ENCODE measurements at places on chromosomes 2 and 18.
A peak's percentile ranks its signal among the peaks of the same experiment; 100 is the strongest.

DNA sequence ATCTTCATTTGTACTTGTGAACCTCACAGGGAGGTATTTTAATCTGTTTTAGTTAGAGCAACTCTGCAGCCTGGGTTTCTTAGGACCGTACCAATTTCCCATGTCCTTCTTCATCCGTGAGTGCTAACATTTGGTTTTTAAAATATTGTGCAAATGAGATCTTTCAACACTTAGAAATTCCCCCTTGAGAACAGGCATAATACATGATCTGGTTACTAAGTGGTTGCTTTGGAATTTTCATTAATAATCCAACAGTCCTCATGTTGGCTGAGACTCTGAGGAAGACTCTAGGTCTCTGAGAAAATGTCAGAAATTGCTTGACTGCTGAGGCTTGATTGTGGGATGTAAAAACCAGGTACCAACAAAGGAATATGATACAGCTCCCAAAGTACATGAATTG is 125.6 kb upstream of the CDCA7 start:
- peak; percentile 34 for DNase-seq

DNA sequence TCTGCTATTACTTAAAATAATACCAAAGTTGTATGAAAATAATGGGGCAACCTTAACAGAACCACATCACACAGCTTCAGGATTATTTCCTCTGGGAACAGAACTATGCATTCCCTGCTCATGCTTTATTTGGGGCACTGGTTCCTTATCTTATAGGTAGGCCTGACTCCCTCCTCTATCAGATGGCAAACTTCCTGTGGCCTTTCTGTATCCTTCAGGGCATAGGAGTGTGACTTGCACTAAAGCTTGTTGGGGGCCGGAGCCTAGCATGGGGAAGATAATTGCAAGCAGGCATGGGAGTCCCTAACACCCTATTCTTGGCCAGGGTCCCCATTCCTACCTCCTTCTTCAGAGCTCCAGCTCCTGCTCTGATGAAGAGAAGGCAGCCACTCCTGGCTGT is 167.2 kb upstream of the SERTAD2 start:
- no peak for DNase-seq

DNA sequence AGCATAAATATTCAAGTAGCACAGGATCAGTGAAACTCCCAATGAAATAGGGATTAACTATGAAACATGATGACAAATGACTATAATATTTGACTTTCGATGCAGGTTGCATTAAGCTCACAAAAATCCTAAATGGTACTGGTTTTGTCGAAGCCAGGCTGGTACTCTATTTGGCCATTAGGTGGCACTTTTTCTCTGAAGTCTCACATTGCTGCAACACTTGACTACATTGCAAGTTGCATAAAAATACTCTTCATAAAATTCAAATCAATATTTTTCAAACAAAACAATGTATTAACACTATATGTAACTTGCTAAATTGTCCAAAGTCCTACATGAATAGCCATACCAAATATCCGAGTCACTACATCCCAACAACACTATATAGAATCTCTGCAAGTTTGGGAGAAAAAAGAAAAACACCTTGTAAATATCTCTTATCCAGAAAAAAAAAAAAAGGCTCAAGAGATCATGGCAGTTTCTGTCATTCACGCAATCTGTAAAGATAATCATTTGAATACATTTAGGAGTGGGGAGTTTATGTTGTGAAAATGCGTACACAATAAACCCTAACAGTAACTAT is 9.5 kb downstream of the RTTN start:
- peak; percentile 57 for DNase-seq

- no peak for DNase-seq
Observed at GRCh38 chr2:193943406-193943960, 1713.5 kb upstream of the SLC39A10 start.

- DNase-seq, result no peak
Observed at GRCh38 chr2:114350186-114350725, 92.2 kb upstream of the DPP10 start.

- DNase-seq, result no peak
Observed at GRCh38 chr18:74905247-74905646, 303.7 kb downstream of the PTGR3 start.

DNA sequence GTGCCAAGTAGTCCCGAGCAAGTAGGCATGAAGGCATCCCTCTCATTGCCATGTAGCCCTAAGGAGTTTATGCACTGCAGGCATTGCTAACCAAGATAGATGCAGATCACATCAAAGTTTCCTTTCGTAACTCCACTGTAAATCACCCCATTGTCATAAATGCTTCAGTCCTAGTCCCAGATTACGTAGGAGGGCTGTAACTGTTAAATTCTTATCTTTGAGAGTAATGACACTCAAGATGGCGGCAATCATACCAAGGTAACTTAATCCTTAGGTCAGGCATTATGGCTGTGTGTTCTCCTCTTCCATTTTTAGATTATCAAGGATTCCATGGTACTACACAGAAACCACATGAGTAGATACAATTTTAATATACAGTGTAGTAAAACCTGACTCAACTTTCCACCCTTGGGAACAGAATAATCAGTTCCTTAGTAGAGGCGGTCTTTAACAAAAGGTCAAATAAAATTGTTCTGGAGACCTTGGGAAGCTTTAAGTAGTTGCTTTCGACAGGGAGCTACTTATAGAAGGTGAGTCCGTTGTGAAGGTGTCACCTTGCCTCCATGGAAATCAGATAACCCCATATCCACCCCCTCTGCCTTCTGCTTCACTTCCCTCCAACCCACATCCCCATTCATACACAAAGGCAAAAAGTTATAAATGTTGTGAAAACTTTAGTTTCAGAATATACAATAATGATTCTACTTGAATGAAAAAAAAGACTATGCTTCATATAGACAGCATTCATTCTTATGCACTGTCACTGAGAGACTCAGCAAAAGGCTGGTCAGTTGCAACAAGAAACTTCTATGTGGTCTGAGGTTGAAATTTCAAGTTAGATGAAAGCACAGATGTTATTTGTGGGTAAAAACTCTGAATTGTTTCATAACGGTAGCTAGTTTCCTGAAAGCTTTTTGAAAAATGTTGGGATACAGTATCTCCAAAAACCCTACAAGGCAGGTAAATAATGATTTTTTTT is 64.8 kb upstream of the GALNT5 start:
- no peak for DNase-seq

- no peak for DNase-seq
Observed at GRCh38 chr2:127161176-127162136, 54.5 kb upstream of the BIN1 start.

DNA sequence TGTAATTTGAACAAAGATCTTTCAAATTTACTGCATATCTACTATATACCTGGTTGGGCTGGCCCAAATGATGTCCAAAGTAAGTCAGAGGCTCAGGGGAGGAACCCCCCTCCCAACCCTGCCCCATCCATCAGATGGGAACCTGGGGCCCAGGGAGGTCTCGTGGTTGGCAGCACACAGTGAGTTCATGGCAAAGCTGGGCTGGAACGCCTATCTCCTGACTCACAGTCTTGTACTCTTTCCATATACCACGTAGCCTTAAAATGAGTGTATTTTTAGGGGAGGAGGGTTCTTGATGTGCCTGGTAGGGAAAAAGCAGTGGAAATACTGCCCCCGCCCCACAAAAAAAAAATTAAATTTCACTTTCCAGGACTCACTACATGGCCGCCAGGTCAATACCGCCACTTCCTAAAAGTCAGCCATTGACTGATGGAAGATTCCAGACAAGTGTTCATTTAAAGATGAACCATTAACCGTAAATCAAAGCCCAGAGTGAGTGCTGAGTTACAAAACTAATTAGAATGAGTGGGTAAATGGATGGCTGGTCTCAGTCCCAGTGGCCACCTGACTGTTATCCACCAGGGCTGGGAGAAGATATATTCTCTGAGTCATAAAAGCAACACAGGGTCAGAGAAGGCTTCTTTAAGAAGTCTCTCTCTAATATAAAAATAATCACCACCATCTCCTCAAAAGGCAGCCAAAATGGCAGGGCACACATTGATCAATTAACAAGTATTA is 80.5 kb downstream of the ZBTB7C start:
- peak; percentile 74 for DNase-seq

DNA sequence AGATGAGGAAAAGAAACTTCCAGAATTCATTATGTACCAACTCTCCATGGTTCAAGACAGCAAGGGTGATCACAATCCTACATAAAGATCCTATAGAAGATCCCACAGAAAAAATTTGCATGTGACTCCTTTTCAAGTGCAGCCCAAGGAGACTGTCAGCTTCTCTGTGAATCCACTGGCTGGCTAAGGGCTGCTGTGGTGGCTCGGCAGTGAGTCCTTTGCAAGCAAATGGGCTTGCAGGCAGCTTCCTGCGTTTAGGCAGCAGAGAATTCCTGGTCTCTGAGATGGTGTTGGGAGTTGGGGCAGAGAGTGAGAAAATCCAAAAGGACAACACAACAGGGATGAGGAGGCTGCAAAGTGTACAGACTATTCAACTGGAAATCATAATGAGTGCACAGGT is 43.4 kb downstream of the NABP1 start:
- DNase-seq, result no peak

- DNase-seq, result no peak
Observed at GRCh38 chr2:64727843-64728463, 74.2 kb upstream of the SERTAD2 start.

- no peak for DNase-seq
Observed at GRCh38 chr2:204145791-204146190, 209.2 kb downstream of the ICOS start.

DNA sequence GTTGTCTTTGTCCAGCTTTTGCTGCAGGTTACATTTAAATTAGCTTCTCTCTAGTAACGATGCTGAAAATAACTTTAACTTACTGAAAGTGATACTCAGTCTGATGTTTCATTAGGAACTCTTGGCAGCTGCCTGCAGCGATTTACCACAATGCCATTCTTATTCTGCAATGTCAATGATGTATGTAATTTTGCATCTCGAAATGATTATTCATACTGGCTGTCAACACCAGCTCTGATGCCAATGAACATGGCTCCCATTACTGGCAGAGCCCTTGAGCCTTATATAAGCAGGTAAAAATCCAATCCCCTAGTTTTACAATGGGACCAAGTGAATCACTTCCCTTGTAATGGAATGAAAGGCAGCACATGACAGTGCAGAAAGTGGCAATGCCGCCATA is 16.3 kb upstream of the MFF start:
- peak; percentile 16 for DNase-seq

DNA sequence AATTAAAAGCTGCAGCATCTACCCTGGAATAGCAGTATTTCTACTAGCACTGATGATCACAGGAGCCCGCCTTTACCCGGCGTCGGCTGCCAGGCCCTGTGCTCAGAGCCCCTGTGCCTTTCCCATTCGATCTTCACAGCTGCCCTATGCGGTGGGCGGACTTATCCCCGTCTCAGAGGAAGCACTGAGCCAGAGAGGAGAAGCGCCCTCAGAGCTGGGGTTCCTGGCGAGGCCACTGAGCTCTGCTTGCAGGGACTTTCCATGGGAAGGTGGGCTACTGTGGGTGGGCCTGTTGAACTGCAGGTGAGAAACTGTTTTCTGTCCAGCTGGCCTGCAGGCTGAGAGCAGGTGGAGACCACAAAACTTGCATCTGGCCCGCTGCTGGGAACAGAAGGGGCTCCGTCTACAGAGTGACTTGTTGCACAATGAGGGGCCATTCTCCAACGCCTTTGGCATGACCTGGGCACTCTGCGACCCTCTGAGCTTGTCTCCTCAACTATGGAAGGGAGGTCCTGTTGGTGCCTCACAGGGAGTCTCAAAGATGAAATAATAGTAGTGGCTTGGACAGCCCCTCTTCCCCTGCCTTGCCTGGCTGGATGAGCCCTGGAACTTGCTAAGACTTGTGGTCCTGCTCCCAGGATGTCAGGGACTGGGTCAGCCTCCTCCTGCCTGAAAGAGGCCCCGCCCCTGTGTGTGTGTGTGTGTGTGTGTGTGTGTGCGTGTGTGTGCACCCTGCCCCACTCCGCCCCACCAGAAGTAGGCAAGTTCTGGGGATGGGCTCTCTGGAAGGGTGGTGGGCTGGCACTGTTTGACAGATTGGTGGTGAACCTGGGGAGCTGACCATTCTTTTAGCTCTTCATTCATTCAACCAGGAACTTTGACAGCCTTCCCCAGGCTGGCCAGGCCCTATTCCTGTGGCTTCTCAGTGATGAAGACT is 32.7 kb downstream of the GLI2 start:
- DNase-seq, result no peak

GRCh38 chr2:205047273-205047839 is 502.1 kb downstream of the PARD3B start:
- no peak for DNase-seq

DNA sequence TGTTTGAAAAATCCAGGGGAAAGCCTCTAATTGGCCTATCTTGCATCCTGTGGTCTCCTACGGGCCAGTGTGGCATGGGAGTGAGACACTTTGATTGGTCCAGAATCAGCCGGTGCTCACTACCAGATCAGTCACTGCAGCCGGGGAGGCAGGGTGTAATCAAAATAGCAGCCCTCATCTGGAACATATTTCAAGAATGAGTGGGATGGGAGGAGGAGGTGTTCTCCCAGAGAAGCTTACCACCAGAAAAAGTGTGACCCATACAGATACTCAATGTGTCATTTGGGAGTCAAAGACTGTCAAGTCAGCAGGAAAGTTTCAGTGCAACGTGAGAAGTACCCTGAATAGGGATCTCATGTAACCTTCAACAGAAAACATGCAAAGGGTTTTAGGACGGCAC is 393.9 kb upstream of the SLC14A2 start:
- peak; percentile 82 for DNase-seq

DNA sequence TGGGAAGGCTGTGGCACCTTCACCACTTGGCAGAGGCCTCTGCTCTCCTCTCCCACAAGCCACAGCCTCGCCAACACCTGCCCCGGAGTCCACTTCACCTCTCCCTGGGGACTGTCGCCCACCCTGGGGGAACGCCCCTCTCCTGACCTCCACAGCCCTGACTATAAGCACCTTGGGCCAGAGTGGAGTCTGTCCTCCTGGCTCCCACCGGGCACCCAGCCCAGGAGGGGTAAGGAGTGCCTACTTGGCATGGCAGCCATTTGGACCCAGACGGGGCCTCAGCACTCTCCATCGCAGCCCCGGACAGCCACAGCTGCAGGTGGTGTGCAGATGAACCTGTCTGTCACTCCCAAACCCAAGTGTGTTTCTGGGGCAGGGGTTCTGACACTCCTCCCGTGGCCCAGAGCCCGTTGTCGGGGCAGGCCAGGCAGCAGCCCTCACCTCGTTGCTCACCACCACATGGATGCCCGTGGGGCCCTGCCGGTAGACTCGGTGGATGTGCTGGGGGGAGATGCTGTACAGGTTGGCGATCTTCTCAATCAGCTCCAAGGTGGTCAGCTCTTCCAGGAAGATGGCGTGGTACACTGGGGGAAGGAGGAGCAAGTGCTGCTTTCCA is 53.5 kb downstream of the TFCP2L1 start:
- DNase-seq, result no peak

GRCh38 chr2:121771976-121772742 is 16.7 kb downstream of the TSN start:
- DNase-seq, result no peak

GRCh38 chr2:133552821-133553220 is 15.4 kb downstream of the NCKAP5 start:
- DNase-seq, result no peak

- peak; percentile 33 for DNase-seq
Observed at GRCh38 chr18:63677500-63678225, 16.0 kb upstream of the SERPINB3 start.

Measured in fibroblast of skin of scalp (primary cell).